Chondrocyte (in vitro differentiated cells): ENCODE measurements at places on chromosomes 4 and X.

DNA sequence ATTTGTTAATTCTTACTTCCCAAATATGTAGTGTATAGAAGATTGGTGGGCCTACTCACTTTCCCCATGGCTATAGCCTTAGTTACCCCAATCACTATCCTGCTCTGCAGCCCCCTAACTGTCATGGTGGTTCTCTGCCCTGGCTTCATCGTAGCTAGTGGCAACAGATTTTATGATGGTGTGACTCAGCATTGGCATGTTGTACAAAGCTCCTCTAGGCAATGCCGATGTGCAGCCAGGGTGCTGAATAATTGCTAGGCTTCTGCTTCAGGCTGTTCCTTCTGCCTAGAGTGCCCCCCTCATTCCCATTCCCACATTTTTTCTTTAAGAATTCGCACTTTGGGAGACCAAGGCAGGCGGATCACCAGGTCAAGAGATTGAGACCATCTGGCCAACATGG is 35.2 kb downstream of the AFF2 start:
- no peak for DNase-seq

- DNase-seq = no peak
Observed at GRCh38 chrX:134461437-134461836, 1.5 kb downstream of the HPRT1 start.

DNA sequence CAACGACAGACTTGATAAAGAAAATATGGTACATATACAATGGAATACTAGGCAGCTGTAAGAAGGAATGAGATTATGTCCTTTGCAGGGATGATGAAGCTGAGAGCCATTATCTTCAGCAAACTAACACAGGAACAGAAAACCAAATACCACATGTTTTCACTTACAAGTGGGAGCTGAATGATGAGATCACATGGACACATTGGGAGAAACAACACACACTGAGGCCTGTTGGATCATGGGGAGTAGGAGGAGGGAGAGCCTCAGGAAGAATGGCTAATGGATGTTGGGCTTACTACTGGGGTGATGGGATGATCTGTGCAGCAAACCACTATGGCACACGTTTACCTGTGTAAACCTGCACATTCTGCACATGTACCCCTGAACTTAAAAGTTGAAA is 209.7 kb downstream of the SPRY1 start:
- no peak for DNase-seq

DNA sequence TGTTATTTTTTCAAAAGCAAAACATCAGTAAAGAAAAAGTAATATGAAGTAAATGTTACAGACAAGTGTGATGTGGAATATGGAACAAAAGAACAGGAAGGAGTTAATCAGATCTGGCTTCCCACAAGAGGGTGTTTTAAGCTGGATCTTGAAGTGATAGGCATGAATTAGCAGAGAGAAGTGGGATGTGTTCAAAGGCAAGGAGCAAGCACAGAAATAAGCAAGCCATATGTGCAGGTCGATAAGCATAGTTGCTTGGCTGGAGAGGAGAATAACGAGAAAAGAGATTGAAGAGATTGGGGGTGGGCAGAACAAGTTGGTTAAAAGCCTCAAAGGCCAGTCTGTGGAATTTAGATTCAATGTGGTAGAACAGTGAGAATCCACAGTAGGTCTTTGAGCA is 60.9 kb upstream of the PRPS1 start:
- DNase-seq = no peak

GRCh38 chr4:2943364-2944090 is 19.7 kb downstream of the NOP14 start:
- DNase-seq = no peak

DNA sequence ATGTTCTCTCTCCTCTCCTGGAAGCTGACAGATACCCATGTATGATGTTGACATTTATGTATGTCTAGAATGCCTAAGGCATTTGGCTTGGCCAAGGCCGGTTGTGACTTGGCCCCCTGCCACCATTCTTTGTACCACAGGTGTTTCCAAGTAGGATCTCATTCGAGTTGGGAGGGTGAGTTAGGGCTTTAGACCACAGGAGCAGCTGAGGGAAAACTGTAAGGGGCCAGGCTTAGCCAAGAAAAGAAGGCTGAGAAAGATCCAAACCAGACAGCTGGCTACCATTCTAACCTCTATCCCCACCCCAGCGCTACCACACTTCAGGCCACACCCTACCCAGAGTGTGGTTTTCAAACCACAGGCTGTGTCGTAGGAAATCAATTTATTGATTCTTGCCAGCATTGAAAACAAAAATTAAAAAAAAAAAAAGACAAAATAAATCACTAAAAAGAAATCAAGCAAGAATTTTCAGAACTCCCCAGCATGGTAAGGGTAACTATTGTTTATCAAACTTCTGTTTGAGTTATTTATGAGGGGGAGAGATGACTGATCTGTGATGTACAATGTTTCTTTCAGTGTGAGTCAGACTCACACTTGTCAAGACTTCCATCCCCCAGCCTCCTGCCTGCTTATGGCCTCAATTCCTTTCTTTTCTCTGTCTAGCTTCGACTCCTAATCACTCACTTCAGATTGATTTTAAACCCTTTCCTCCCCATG is 9.9 kb downstream of the TMSB4X start:
- DNase-seq = no peak

- DNase-seq = no peak
Observed at GRCh38 chr4:148510211-148510610, 68.0 kb upstream of the NR3C2 start.

GRCh38 chr4:81634766-81635549 is 163.3 kb upstream of the RASGEF1B start:
- DNase-seq = no peak

GRCh38 chrX:53746718-53747117 is 60.2 kb upstream of the HUWE1 start:
- no peak for DNase-seq

DNA sequence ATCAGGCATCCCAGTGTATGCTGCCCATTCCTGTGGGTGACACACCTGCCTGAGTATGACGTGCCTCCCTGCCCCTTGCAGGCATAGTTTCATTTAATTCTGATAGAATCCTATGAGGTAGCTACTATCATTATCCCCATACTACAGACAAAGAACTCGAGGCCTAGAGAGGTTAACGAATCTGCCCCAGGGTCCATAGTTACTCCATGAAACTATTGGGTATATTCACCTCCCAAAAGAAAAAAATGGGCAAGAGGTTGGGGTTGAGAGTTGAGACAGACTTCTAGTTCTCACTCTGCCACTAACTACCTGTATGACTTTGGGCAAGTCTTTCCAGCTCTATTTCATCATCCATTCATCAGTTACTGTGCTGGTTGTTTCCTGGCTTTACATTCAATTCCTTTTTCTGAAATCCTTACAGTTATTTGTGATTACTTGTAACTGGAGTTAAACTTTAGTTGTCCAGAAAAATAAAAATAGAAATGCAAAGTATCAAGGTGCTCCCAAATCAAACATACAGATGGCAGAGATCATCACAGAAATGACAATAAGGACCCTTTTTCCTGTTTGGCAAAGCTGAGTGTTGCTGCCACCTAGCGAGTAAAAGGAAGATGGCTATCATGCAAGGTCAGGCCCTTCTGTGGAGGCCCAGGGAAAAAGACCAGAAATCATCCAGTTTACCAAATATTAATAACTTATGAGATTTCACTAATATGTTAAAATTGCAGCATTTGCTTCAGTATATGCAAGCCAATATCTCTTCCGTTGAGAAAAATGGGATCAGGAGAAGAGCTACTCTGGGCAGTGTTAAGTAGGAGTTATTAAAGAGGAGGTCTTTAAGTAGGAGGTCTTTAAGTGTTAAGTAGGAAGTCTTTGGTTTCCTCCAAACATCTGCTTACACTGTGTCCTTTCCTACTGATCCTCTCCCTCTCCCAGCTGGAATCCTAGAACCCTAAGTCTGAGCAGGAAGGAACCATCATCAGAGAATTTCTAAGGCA is 17.1 kb upstream of the MAP7D3 start:
- no peak for DNase-seq

GRCh38 chr4:150402871-150403272 is 179.1 kb upstream of the MAB21L2 start:
- no peak for DNase-seq

DNA sequence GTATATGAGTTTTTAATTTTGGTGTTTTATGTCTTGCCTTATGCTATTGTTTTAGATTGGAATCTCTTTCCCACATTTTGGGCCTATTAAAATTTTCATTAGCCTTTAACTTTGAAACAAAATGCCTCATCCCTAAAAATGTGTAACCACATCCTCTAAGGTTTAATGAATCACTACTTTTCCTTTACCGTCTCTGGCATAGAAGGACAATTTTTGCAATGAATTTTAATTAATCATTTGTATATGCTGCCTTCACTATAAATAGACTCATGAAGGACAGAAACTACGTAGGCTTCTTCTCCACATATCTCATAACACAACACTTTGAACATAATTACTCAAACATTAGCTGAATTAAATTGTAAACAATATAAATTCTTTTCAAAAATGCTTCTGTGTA is 421.5 kb downstream of the NLGN4X start:
- no peak for DNase-seq

DNA sequence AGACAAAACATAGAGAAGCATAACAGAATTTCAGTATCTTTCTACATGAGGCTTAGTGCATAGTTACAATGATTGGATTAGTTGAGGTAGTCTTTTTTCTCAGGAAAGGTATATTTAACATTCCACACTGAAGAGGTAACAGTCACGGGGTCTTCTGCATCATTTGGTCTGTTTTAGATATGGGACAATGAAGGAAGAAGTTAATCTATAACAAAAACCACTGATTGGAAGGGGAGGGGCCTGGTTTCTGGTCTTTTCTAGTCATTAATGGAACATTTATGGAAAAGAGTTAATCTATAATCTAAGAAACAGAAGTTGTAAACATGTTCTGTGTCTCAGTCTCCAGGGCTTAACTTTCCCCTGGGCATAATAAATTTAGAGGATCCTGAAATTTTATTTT is 37.3 kb upstream of the HPSE start:
- no peak for DNase-seq

DNA sequence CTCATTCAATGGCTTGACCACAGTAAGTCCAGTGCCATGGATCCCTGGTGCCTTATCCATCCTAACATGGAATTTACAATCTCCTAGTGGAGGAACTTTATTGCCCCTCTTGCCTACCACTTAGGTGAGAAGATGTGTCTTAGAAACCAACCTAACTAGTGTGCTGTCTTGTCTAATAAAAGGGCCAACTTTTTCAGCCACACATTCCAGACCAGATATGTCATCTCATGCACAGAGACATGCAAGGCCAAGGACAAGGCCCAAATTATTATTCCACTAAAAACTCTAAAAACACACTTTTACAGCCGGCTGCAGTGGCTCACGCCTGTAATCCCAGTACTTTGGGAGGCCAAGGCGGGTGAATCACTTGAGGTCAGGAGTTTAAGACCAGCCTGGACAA is 10.6 kb upstream of the PRDX4 start:
- DNase-seq = no peak

DNA sequence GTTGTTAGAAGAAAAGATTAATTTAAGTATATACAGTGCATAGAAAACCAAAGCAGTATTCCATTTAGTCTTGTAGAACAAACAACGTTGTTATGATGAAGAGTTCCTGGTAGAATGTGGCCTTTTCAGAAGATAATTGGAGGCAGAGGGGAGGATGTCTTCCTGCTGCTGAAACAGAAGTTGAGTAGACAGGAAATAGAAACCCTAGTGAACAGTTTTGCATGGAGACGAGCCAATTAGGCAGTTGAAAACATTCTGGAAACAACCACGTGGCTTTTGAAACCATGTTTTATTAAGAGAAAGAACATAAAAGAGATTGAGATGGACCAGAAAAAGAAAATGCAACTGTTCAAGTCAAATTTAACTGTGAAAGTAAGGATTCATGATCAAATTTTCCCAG is 325.2 kb downstream of the CAMK2D start:
- no peak for DNase-seq

DNA sequence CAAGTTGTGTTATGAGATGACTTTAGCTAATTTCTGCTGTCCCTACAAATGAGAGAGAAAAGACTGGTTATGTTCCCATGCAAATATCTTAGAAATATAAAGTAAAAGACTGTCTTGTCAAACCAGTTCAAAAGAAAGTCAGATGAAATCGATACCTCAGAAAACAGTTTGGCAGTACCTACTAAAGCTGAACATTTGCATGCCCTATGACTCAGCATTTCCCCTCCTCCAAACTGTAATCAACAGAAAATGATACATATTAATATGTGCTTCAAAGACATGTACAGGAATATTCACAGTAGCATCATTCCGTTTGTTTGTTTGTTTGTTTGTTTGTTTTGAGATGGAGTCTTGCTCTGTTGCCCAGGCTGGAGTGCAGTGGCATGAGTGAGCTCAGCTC is 90.3 kb downstream of the ARX start:
- no peak for DNase-seq

DNA sequence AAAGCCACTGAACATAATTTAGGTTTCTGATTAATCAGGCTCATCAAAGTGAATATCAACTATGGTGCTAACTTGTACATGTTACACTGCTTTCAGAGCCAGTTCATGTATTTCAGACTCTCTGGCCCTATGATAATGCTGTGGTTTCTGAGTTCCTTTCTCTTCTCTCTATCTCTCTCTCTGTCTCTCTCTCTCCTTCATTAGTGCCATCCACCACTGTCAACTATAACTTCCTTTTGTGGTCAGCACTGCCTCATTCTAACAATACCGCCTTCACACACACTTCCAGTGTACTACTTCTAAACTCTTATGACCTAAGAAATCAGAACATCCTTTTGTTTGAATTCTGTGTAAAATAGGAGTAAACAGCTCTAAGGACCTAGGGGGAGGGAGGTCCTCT is 907.1 kb downstream of the RPA4 start:
- DNase-seq = no peak

GRCh38 chrX:68928401-68928800 is 99.6 kb downstream of the EFNB1 start:
- DNase-seq = no peak

GRCh38 chr4:88623097-88623496 is 30.8 kb downstream of the HERC3 start:
- DNase-seq = no peak

DNA sequence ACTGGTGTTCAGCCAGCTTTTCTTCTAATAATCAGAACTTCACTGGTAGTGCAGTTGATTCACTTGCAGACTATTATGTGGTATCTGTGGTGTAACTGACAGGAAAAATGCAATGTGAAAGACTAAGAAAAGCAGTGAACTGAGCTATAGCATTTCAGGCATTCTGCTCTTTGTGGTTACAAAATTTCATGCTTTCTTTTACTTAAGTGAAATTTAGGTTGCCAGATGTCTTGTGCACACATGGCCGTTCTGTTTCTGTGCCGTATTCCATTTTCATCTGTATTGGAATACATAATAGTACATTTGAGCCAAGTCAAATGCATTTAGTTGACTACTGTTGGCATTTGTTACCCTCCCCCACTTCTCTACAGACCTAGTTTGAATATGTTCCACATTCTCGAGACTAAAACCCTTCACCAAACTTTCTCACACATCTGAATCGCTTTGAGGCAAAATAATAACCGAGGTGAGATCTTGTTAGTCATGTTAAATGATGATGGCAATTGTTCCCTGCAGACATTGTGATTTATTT is 8.2 kb downstream of the RTL3 start:
- DNase-seq = no peak
